ENCODE measurements at places on chromosomes 2 and 18.

DNA sequence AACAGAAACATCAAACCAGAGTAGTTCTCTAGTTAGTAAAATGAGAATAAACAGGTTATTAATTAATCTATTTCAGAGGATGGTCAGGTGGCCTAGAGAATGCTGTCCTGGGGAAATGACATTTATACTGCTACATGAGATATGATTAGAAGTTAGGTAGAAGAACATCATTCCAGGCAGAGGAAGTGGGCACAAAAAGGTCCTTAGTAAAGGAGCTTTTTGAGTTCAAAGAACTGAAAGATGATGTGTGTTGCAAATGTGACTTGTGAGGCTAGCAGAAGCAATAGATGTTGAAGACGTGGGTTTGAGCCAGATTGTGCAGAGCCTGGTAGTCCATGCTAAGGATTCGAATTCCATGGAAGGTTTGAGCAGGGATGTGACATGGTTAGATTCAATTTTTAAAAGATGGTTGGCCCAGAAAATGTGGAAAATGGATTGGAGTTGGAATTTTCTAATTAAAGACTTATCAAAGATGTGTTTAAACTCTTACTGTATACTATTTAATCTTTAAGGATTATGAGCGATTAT, 34.2 kb downstream of the RAB10 start:
- no peak for DNase-seq

- DNase-seq, result no peak
Measured at GRCh38 chr2:203396667-203397066, 68.5 kb downstream of the ABI2 start.

DNA sequence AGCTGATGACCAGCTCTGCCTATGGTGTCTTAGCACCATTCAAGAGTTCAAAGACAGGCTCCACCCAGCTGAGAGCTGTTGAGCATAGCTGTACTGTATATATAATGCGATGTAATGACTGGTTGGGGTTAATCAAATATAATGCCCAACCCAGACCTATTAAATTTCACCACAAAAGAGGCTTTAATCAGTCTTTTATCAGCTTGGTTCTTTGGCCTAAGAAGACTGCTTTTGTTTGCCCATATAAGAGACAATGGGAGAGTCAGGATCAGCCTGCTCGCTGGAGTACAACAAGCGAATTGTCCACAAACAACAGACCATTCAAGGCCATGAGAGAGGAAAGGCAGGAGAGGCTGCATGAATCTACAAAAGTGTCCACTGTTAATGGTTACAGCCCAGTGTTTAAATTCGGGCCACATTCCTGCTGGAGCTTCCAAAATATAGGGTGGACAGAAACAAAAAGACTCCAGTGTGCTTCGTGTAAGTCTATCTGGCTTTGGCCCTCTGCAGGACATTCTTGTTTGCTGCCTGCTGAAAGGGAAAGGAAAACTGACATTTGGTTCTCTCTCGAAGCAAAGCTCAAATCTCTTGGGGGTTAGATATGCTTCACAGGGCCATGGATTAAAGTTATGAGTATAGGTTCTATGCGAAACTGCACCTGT, 299.0 kb upstream of the FBXO11 start:
- no peak for DNase-seq

DNA sequence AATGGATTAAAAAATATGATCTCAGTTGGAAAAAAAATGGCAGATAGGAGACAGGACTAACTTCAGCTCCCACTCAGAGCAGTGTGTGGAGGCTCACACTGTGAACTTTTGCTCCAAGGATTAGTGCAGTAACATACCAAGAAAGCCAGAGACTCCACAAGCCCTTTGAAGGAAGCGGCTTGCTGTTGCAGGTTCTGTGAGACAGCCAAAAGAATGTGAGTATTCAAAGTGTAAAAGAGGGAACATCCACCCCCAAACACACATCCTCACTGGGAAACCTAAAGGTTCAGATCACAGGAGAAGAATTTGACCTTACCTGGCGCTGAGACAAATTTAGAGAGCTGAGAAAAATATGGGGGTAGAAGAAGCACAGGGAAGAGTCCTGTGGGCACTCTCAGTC, 77.5 kb downstream of the FAM171B start:
- no peak for DNase-seq

DNA sequence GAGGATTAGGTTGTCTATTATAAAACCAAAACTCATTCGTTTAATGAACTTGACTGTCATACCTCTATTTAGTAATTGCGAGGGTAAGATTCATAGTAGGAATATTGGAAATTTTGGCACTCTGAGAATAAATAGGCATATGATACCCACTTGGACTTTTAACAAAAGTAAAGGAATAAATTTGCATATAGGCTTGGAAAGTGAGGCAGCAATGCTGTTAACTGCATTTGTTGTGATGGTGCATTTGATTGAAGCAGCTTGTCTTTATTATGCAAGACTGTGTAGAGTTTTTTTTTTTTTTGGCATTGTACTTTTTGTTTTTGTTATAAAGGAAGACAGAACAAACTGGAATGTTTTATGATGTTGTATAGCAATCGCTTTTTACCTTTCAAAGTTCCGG, 18.9 kb downstream of the ITGB1BP1 start:
- no peak for DNase-seq

DNA sequence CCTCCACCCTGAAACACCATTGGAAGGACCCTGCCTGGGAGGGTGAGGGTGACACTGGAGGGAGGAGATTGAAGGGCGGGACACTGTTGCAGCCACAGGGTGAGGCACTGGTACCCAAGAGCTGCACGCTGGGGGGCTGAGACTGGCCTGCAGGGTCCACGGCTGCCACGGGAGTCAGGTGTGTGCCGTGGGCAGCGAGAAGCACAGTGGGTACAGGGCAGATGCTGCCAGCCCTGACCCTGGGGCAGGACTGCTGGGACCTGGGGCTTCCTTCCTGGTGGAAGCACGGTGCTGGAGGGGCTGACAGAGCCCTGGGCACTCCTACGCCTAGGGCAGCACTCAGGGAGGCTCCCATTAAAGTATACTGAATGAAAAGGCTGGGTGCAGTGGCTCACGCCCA, 16.6 kb downstream of the CYS1 start:
- no peak for DNase-seq

Measured in LNCaP clone FGC (cell line).